ENCODE measurements at places on chromosomes 13 and 19.

GRCh38 chr13:94298346-94298745 lies 181.1 kb downstream of the DCT start:
- DNase-seq, result no peak

GRCh38 chr19:38294090-38294489 lies 10.0 kb upstream of the C19orf33 start:
- no peak for DNase-seq

DNA sequence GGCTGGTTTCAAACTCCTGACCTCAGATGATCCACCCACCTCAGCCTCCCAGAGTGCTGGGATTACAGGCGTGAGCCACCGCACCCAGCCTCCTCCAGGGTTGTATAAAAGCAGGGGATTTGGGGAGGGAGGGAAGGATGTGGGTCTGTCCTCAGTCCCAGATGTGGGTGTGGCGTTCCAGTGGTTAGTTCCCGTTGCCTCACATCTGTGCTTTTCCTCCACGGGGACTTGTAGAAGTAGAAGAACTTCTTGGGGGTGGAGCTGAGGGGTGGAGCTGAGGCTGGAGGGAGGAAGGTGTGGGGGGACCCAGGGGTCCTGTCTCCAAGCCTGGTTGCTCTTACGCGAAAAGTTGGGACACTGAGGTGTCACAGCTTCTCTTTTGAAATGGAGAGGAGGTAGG lies 514 bp upstream of the MCEMP1 start:
- no peak for DNase-seq

DNA sequence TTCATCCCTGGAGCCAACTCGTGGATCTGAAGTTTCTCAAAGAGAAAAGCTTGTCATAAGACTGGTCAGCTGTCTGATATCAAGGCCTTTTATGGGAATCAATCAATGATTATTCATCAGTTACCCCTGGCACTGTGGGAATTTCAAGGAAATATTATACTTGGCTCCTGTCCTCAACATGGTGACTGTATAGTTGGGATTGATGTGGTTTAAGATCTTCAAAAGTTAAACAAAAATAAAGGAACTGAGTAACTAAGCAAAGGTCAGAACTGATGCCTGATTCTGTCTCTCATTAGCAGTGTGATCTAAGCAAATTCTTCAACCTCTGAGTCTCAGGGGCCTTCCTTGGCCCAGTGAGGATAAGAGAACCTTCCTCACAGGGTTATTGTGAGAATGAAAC lies 22.2 kb upstream of the SERPINE3 start:
- DNase-seq, result no peak

DNA sequence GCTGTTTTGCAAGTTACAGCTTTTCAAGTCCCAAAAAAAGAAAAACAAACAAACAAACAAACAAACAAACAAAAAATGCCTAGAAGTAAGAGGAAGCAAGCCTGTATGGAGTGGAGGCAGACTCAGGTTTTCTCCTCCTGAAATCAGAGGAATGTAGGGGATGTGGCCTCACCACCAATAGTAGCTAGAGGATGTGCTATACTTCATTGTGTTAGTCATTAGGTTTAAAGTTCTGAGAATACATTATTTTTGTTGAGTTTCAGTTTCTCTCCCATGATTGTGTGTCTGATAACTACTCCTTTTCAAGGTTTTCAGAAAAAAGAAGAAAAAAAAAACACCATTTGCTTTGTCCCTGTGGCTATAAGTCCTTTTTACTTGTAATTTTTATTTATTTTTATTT lies 524.5 kb downstream of the GPC6 start:
- DNase-seq, result no peak

GRCh38 chr13:114049026-114049425 lies 75.2 kb upstream of the C13orf46 start:
- no peak for DNase-seq

- DNase-seq, result no peak
Measured at GRCh38 chr13:32910530-32910929, 105.7 kb upstream of the KL start.

DNA sequence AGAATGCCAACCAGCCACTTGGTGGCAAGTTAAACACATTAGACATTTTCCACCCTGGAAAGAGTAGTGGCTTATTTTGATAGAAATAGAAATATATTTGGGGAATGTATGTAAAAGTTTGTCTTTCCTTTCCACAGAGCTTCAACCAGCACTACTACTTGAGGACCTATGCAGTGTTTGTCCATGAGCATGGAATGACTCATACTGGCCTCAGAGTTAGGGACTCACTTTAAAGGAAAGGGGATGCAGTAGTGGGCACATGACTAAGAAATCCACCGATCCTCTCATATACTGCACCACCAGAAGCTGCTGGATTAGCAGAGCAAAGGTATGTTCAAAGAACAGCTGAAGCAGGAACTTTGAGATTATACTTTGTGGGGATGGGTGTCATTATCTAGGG lies 62.6 kb downstream of the LACC1 start:
- no peak for DNase-seq

- no peak for DNase-seq
Measured at GRCh38 chr19:19606021-19606420, 12.5 kb downstream of the PBX4 start.

DNA sequence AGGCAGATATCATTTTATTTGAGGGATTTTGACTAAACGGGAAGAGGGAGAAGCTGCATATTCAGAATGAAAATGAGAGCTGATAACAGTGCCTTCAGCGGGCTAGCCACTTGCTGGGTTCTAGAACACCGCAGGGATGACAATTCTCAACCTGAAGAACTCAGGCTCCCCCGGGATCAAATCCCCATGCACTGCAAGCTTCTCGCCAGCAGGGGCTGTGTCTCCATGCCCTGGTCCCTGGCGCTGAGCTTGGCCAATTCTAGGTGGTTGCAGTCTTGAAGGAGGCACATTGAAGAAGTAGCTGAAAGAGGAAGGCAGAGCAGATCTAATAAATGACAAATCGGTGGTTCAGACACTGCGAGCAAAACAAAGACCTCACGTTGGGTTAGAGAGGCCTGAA lies 128.7 kb downstream of the UQCRFS1 start:
- no peak for DNase-seq

DNA sequence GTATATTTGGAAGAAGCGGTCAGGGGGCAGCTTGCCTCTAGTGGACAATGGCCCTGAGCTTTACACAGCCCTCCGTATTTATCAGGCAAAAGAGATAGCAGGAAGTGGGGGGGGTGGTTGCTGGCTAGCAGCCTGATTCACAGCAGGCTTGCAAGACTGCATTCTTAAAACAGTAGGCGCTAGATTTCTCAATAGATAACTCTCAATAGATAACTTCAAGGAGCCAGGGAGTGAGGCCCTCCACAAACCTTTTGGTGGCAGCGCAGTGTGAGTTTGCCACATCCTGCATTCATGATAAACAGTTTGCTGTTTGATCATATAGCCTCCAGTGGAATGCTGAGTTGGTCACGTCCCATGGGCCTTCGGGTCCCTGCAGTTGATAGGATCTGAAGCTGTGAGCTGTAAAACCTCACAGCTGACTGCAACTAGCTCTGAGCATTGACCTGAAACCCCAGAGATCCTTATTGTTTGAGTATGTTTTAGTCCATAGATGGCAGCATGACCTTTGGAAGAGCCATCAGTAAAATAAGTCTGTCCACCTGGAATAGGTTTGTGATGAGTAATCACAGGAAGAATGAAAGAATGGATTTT lies 12.2 kb downstream of the FPR3 start:
- DNase-seq, result no peak

- DNase-seq, result no peak
Measured at GRCh38 chr13:82480415-82480814, 1401.9 kb downstream of the SLITRK1 start.

DNA sequence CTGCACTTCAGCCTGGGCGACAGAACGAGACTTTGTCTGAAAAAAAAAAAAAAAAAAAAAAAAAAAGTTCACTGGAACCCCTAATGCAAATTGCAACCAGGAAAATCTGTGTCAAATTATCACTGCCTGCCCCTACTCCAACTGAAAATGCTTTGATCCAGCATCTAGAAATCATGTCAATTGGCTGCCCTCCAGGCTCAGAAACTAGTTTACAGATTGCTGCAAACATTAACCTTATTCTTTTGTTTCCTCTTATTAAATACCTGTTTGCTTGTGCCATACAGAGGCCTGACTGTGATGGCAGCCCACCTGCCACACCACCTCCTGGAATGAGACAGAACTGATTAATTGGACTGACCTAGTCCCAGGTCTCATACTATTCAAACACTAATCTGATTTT lies 18.6 kb upstream of the AKT2 start:
- DNase-seq, result no peak

DNA sequence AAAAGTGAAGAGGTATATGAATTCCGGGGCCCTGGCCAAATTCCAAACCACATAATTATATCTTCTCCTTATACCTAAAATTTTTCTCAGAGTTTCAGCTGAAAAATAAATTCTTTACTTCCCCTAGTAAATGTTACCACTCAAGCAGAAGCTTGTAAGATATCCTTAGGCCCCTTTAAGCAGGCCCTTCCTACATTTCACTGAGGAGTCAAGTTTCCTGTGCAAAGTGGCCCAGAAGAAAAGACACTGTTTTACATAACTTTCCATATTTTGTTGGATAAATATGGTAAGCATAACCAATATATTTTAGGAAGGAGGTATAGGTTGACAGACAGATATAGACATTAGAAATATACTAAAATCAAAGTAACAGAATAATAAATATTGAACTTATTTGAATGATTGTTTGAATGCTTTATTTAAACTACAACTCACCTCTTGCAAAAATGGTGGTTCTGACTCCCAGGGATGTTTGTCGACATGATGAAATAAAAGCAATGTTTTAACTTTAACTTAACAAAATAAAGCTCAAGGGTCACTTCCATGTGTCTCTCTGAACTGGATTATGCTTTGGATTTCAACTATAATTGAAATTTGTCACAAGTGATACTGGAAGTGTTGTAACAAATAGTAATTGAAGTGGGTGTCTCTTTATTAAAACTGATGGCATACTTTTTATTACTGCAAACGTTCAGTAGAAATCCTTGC lies 141.2 kb downstream of the SPRY2 start:
- DNase-seq, result no peak

All from DMS79 treated with DMSO at 0.1 percent for 48 hours (cell line).